ENCODE measurements at places on chromosomes 5 and 9. TPM values are rescaled to one million over a fixed set of nuclear protein-coding genes. Genes with fewer than 3 reads are reported as not detected.

CCNO gene
- not detected for total RNA-seq

SLC34A1 gene
- 0.16 TPM for total RNA-seq

SVEP1 gene
- total RNA-seq, result not detected

GRCh38 chr9:131704141-131704983, 35.5 kb downstream of the RAPGEF1 start:
- no peak for DNase-seq

DNA sequence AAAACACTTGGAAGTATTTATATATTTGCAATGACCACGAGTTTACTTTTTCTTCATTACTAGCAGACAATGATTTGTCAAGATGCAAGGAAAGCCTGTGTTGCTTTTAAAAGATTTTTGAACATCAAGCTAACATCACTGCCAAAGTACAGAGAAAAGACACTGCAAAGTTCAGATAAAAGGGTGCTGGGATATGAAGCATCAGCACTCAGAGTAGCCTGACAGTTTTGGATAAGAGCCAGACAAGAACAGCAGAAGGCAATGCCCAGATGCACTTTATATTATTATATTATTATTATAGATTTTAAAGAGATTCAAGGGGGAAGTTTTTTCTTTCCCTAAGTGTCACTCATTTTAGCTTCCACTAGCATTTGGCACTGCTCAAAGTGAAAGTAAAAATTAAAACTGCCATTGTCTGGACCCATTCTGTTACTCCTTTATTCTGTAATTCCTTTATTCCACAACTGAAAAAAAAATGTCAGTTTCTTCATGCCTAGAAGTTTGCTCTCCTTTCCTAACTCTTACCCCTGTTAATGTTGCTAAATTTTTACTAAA, 240.6 kb downstream of the EFNA5 start:
- no peak for DNase-seq

GRCh38 chr9:7739595-7739994, 60.0 kb downstream of the DMAC1 start:
- DNase-seq, result no peak

DNA sequence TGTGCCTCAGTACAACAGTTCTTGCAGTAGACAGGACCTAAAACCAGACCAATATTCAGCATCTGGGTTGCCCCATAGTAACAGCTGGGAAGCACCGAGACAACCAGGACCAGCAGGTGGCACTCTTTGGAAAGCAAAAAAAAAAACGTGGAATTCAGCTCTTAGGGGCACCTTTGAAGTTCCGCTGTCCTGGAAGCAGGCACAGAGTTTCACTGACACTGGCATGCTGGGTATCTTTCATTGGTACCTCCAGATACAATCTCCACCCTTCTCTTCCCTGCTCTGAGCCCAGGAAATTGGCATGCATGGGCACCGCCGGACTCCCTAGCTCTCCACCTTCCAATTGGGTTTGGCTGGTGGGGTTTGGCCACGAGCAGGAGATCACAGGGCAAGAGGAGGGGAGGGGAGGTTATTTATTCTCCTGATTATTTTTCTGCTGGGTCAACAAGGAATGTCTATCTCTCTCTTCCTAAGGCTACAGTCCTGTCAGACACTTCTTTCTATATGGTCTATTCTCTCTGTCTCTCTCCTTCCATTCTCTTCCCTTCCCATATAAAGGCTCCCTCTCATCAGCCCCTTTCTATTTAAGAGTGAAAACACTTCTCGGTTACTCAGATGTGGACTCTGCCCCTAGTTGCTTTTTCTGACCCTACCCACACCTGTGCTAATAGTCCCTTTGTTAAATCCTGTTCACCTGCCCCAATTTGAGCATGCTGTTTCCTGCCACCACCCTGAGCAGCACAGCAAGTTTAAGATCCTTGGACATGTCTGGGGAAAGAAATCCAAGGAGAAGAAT, 1.9 kb upstream of the IDNK start:
- peak; percentile 44 for DNase-seq

PCDH12 gene
- total RNA-seq, result not detected

DNA sequence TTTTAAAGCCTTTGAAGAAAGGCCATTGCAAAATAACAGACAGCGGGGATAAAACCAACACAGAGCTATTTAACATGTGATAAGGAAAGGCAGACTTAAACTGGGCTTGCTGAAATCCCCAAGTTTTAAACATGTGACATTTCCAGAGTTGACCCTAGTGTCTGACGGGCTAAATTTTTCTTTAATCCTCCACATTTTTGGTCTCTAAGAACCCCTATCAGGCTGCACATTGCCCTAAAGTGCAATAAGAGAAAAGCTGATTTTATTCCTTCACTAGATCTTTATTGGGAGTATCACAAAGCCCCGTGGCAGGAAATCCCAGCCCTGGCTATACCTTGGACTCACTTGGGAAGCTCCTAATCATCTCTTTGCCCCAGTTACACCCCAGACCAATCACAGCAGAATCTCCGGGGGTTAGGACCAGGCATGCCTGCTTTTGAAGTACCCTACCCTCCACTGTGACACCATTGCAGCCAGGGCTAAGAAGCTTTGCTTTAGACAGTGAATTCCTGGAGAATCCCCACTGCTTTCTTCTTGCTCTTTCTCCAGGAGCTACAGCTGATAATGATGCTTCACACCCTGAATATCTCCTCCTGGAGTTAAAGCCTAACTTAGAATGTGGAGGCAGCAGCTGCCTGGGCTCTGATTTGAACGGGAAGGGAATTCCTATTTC, 20.1 kb upstream of the COL15A1 start:
- DNase-seq, result no peak

GRCh38 chr9:86749894-86750255, 197.4 kb downstream of the GAS1 start:
- DNase-seq, result no peak

GAS1 gene
- total RNA-seq, result 0.91 TPM

BAAT gene
- total RNA-seq, result not detected

NR2F1 gene
- not detected for total RNA-seq

DNA sequence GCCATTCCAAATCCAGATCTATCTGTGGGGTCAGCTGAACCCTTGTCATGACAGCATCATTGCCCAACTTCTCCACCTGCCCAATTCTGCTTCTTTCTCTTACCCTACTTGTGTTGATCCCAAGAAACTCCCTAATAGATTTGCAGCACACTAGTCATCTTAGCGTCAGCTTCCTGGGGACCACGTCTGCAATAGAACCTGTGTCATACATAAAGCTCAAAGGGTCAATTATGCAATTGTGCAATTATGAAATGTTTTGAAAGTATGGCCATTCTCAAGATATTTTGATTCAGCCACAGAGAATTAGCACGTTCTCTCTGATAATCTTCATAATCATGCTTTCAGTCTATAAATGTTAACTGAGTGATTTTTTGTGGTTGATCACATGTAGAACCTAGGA, 87.4 kb upstream of the PAPPA start:
- no peak for DNase-seq

IRX2 gene
- not detected for total RNA-seq

DNA sequence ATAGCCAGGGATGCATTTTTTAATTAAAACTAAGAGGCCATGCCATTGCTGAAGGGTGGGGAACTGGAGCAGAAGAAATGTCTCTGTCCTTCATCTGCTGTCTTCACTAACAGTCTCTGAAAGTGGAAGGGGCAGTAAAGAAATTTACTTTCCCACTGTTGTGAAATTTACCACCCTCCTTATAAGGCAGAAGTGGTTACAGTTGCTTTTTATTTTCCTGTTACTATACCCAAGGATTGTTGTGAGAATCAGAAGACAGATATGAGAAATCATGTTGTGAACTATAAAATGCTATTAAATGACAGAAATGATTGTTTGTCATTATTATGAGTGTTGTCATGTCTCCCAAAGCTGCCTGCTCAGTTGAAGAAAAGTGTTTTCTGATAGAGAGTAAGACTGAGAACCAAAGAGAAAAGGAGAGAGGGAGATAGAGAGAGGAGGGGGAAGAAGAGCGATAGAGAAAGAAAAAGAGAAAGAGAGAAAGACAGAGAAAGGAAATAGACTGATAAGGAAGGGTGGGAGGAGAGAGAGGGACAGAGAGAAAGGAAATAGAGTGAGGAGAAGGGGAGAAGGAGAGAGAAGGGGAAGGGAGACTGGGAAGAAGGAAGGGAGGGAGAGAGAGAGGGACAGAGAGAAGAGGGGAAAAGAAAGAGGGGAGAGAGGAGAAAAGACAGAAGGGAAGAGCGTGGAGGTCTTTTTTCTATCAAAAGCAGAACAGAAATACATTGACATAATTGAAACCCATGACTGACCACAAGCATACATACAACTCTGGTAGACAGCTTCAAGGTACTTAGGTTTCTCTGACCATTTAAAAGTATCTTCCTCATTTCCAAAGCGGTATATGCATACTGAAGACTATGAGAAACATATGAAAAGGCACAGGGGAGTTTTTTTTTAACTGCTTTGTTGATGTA, 22.5 kb downstream of the SEC61B start:
- no peak for DNase-seq

- no peak for DNase-seq
These were observed 51.2 kb upstream of the TESK1 start for GRCh38 chr9:35553670-35554543.

- DNase-seq, result no peak
These were observed 455.4 kb downstream of the EBF1 start for GRCh38 chr5:158644301-158644700.

GRCh38 chr5:105238561-105238960, 1676.0 kb upstream of the NUDT12 start:
- no peak for DNase-seq

C6 gene
- not detected for total RNA-seq

SLC4A9 gene
- total RNA-seq, result not detected

FOXD4 gene
- not detected for total RNA-seq

DNA sequence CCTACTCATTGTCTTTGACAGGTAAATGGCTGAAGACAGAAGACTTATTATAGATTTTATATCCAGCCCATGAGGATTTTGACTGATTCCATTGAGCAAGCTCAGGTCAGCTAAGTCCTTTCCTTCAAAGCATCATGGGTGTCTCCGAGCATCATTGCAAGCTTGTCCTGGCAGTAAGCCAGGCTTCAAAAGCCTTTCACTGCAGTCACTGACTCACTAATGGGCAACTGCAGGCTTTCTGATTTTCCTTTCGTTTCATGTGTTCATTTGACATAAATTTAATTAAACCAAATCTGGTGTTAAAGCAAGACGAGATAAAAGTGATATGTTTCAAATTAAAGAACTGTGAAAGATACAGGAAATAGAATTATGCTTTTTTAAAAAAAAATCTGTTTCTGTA, 426.2 kb downstream of the ANXA1 start:
- no peak for DNase-seq

DNA sequence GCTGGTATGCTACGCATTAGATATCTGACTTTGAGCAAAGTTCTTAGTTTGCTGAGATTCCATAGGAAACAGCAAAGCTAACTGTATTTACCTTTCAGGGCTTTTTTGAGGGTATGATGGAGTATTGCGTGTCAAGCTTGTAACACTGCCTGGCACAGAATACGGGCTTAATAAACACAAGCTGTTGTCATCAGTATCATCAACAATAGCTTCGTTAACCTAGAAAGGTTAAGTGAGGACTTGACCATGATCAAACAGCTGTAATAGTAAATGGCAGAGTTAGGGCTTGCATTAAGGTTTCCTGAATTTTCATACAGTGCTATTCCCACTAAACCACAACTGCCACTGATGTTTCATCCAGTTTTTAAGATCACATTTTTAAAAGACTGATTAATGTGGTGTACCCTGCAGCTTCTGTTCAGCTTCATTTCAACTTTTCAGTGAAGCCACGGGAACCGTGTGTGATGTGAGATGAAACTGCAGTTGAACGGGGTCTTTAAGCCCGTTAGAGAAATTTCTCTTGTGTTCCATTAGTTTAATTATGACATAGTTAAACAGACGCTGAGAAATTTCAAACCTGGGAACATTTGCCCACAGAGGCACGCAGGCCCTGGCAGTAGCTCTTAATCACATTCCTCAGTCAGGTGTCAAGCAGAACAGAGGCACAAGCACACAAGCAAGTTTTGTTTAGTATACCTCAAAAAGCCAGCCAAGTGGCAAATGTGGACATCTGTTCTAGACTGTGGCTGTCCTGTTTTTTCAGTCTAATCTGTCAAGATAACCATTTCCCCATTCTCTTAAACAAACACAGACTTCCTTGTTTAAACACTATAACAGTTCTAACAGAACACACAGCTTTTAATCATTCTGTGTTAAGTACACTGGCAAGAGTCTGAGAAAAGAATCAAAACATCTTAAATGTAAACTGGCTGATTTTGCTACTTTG, 147.1 kb downstream of the ZNF608 start:
- DNase-seq, result no peak

DNA sequence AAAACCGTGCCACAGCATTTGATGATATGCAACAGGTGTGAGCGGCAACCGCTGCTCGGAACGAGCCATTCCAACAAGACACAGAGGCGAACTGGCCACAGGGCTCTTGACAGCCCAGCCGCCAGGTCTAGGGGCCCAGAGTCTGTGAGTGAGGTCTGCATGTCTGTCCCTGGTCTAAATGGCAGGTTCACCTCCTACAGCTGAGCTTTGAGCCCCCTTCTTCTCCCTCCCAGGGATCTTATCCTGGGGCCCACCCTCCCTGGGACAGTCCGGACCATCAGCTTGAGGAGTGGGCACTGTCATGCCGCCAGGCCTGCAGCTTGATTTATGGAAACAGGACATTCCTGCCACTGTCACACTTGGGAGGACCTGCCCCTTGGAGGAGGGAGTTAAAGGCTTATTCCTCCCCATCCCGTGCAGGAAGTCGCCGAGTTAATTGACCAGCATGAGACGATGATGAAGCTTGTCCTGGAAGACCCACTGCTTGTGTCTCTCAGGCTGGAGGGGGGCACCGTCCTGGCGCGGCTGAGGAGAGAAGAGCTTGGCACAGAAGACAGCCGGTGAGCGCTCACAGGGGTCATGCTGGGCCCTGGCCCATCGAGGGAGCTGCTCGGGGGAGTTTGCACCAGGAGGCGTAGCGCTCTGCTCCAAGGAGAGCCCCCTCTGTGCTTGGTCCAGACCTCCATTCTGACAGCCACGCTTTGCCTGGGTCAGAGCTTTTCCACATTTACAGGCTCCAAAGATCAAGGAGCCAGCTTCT, 35.5 kb upstream of the LRRC14B start:
- no peak for DNase-seq

PCDHGC4 gene
- total RNA-seq, result not detected

- DNase-seq, result no peak
These were observed 149.3 kb downstream of the GNAQ start for GRCh38 chr9:77882294-77882693.

ZBTB6 gene
- total RNA-seq, result 19.8 TPM

DNA sequence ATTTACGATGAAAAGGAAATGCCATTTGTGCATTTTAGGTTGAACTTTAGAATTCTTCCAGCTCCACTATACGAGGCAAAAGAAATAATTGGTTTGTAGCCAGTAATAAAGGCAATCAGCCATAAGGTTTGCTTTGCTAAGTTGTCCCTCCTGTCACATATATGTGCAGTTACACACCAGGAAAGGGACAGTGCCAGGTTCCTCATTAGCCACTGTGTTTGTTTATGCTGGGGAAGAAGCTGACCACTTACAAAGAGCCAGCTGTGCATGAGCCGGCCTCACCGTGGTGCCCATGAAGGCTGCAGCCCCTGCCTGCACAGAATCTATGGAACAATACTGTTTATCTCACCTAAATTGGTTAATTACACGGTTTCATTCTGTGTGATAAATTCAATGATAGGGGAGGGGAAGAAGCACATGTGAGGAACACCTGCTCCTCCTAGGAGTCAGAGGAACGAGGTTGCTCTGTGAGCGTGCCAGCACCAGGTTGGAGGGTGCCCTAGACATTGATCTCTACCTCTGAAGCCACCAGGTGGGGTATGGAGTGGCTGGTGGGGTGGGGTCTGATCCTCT, 173.8 kb upstream of the DAP start:
- DNase-seq, result no peak

FOXE1 gene
- not detected for total RNA-seq

Data from naive thymus-derived CD8-positive, alpha-beta T cell (primary cell).